Urothelium cell line (cell line): ENCODE measurements at places on chromosomes 4 and X.
A peak's percentile ranks its signal among the peaks of the same experiment; 100 is the strongest.

- DNase-seq = no peak
Observed at GRCh38 chrX:118528071-118528737, 32.6 kb downstream of the DOCK11 start.

DNA sequence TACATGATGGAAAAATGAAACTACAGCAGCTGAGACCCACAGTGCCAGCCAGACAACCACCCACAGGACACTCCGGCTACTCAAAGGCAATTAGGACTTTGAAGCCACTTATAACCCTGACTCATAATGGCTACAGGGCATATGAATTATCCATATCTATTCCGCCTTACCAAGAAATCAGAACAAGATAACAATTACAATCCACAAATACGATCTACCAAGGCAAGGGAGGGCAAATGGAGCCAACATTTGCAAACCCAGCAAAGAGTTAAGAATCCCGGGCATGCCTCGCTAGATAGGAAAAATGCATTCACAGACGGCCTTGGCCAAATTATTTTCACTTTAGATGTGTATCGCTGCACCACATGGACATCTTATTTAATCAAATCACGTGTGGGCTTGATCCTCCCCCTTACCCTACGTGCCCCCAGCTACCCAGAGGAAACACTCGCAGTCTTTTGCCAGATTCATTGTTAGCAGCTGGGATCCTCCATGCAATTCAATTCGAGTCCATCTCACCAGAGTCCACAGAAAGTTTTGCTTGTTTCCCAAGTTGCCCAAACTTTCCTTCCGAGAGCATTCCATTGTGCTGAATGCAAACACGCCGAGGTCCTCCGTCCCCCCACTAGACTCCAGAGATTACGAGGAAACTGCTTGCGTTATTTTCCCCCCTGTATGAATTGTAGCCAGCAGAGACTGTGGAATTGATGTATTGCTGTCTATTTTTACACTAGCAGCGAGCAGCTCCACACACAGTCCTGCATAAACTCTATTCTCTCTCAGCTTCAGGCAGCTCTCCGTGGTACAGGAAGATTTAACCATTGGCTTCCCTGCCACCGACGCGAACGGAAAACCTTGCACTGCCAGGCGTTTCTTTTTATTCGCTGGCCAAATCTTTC lies 1.2 kb downstream of the PPARGC1A start:
- DNase-seq = peak; percentile 20

DNA sequence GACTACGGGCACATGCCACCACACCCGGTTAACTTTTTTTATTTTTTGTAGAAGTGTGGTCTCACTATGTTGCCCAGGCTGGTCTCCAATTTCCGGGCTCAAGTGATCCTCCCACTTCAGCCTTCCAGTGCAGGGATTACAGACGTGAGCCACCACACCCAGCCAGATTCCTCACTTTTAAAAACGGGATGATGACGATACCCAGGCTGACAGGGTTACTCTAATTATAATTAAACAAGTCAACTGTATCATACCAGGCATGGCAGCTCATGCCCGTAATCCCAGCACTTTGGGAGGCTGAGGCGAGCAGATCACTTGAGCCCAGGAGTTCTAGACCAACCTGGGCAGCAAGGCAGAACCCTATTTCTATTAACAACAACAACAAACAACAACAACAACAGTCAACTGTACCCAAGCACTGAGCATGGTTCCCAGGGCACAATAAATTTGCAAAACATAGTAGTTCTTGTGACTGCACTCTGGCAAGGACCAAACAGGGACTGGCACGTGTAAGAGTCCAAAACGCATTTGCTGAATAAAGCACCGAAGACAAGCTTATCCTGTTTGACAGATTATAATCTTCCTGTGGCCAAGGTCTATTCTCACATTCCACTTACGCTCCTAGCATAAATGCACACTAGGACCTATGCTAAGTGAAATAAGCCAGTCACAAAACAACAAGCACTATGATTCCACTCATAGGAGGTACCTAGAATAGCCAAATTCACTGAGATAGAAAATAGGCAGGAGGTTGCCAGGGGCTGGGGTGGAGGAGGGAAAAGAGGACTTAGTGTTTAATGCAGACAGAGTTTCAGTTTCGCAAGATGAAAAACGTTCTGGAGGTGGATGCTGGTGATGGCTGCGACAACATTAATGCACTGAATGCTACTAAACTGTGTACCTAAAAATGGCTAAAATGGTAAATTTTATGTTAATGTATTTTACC lies 77.5 kb downstream of the IRF2 start:
- no peak for DNase-seq

DNA sequence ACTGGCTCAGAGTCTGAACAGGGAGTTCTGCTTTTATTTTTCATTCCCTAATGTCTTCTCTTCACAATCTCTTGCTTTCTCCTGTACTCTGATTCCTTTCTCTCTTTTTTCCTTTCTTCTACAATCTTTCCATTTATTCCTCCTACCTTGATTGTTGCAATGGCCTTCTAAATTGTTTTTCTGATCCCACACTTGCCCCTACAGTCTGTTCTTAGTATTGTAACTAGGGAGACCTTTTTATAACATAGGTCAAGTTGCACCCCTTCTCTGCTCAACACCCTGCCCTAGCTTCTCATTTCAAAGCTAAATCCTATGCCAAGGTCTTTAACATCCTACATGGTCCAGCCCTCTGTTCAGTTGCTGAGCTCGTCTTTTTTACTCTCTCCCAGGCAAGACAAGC lies 277.9 kb downstream of the GBA3 start:
- DNase-seq = no peak

- DNase-seq = peak; percentile 7
Observed at GRCh38 chr4:17347445-17347844, 164.4 kb downstream of the QDPR start.

DNA sequence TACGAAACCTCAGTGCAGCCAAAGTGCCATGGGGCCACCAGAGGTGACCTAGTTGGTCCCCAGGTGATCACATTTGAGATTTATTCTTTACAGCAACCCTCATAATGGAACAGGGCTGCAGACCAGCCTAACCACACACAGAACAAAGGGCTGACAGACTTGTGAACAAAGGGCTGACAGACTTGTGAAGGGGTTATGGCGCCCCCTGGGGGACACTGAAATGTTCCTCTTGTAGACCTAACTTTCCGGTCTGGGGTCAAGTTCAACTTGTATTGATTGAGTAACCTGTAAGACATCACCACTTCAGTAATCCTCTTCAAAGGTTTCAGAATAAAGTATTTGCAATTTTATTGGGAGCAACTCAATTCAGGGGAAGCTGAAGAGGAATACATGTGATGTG lies 175.9 kb upstream of the RPS6KA3 start:
- peak; percentile 25 for DNase-seq

- DNase-seq = no peak
Observed at GRCh38 chr4:165301833-165302232, 25.6 kb upstream of the MSMO1 start.

DNA sequence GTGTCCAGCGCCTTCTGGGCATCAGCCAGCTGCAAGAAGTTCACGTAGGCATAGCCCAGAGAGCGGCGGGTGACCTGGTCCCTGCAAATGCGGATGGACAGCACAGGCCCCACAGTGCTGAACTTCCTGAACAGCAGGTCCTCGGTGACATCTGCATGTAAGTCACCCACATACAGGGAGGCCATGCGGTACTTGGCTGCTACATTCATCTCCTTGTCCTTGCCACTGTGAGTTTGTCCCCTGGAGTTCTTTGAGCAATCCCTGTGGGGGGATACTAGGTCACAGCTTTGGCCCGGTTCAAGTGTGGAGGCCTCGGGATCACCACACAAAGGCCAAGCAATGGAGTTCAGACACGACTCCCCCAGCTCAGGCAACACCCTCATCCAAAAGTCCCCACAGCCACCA lies 776 bp downstream of the PABPC4L start:
- peak; percentile 8 for DNase-seq

- DNase-seq = no peak
Observed at GRCh38 chr4:186069729-186070128, 773 bp downstream of the TLR3 start.

GRCh38 chr4:186132577-186133242 lies 28.2 kb downstream of the FAM149A start:
- peak; percentile 68 for DNase-seq

DNA sequence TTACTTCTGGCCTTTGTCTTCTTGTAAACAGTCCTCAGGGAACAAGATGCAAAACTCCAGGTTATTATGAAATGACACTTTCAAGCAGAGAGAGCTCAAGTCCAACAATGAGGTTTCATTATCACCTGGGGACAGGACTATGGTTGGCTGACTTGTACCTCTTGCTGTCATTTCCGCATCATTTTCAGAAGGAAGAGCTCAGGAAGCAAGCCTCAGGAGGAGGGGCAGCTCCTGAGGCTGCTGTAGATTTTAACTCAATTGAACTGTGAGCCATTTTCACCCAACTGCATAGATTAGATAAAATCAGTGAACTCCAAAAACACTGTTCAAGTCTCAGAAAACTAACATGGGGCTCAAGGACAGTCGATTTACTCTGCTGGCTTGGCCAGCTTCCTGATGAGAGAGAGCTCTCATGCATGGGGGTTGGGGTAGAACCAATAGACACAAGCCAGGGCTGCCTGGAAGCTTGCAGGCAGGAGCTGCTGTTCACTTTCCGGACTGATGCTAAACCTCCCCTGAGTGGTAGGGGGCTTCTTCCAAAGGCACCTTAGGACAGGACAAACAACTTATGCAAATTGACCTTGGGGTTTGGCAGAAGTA lies 23.6 kb downstream of the TMEM255A start:
- DNase-seq = no peak

GRCh38 chr4:16083241-16084191 lies at the start of gene PROM1:
PROM1 (minus strand) TSS chr4:16084023; CDS start chr4:16075906, 8,117 bp downstream.
- no peak for DNase-seq

DNA sequence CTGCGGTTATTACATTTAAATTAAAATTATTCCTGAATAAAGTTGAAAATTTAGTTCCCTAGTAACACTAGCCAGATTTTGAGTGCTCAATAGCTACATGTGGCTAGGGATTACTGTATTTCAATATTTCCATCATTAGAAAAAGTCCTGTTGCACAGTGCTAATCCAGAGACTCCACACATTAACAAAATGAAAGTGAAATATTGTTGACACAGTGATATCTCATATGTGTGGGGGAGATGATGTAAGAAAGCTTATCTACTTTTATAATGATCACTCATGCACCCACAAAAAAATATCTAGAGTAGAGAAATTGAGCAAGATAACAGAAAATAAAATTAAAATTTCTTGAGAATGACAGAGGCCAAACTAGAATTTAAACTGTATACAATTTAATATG lies 74.9 kb downstream of the MAGEB10 start:
- DNase-seq = no peak

DNA sequence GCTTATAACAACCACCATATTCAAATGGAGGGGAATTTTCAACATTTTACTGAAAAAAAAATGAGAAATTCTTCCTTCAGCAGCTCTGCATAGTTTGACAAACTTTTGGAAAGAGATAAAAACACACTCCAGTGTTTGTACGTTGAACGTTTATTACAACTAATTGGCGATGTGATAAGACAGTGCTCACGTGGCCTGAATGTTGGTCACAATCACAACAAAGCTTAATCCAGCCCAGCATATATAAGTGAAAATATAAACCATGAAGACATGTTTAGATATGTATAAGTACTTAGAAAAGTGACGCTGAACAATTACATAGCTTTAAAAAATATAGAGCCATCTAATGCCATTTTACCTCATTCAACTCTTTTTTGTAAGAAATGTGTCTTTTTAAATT lies 28.7 kb downstream of the AP1S2 start:
- DNase-seq = no peak
